Stimulated activated CD4-positive, alpha-beta T cell treated with anti-CD3 and anti-CD28 coated beads, Interleukin-15, amount 100 ng/mL, for 1 hour (primary cell): ENCODE measurements at places on chromosomes 7 and 10.

DNA sequence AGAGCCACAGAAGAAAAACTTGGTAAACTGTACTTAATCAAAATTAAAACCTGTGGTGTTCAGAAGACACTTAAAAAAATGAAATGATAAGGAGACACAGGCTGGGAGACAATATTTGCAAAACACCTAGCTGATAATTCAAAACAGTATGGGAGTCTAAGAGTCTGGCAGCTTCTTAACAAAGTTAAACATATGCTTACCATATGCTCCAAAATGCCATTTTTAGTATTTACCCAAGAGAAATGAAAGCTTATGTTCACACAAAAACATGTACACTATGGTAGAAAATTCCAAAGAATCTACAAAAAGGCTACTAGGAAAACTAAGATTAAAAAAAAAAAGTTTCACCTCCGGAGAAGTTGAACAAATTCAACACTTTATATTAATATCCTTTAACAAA lies 48.6 kb downstream of the ITGB1 start:
- no peak for DNase-seq

GRCh38 chr10:49273082-49273465 lies 25.9 kb upstream of the C10orf71 start:
- no peak for DNase-seq

- DNase-seq, result no peak
These were observed 181.1 kb downstream of the PRKG1 start for GRCh38 chr10:51255381-51255780.

GRCh38 chr10:110013630-110014293 lies 6.0 kb downstream of the ADD3 start:
- DNase-seq, result no peak

GRCh38 chr7:121544726-121545125 lies 148.6 kb upstream of the FAM3C start:
- DNase-seq, result no peak

DNA sequence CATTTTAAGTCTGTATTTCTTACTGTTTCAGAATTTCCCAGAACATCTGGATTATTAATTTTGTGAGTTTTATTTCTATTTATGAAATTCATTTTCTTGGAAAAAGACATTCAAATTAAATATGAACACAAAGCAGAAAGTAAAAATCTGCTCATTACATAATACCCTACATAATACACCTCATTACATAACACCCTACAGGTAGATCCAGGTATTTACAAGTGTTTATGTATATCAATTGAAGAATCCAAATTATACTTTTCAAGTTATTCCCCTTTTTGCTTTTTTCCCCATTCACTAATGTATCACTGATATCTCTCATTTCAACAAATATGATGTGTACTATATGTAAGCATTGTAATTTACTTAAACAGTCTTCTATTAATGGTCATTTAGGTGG lies 129.1 kb downstream of the USP6NL start:
- no peak for DNase-seq

GRCh38 chr10:14010101-14010558 lies 320.6 kb downstream of the FRMD4A start:
- no peak for DNase-seq

DNA sequence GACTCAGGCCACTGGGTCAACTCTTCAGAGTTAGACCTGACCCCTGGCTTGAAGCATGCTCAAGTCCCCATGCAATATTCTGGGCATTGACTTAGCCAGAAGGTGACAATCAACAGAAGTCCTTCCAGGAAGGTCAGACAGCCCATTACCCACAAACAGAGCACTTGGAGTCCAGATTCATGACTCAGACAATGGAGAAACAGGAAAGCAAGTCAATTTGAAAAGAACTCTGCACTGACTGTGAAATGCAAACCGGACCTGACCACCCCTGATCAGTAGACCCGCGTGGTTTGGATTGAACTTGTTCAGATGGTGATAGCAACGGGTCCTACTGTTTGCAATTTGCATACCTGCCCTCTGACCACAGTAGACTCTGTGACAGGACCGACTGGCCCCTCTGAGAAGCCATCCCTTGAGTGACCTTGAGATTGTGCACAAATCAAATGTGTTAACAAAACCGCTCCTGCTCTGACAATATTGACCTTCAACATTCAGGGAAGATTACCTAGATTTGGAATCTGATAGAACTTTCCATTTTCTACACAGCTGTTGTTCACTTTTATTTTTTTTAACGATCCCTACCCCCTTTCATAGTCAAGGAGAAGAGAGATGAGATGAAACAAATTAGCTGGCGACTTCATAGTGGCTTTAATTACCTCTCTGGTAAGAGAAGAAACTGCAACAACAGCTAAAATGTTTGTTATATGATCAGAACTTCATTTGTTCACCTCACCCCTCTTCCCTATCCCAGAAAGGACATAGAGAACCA lies 138.7 kb downstream of the NRP1 start:
- DNase-seq, result no peak
